ENCODE measurements at places on chromosomes 2 and 18.

GRCh38 chr2:143575340-143575739 is 446.1 kb downstream of the ARHGAP15 start:
- no peak for DNase-seq

DNA sequence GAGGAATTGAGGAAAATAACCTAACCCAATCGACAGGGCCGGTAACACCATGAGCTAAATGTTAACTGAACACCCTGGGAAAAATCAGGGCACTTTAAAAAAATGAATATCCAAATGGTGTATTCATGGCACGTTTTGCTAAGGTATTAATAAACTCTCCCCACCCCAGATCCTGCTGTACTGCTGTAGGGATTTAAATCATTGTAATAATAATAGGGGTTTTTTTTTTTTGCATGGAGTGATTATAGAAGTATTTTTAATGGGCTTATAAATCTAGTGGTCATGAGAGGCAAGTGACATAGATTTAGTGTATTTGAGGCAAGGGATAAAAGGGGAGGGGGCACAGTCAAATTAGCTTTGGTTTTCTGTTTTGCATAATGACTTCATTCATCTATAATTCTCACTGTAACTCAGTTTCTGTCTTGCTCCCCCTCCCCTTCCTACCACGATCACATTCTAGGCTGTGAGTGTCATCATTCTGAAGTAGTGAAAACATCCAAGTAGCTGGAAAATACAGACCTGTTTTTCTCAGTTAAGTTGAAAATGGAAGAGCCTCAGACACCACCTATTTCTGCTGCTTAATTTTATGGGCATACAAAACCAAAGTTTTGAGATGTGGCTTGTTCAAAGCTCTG is 18.2 kb upstream of the MGAT5 start:
- no peak for DNase-seq

DNA sequence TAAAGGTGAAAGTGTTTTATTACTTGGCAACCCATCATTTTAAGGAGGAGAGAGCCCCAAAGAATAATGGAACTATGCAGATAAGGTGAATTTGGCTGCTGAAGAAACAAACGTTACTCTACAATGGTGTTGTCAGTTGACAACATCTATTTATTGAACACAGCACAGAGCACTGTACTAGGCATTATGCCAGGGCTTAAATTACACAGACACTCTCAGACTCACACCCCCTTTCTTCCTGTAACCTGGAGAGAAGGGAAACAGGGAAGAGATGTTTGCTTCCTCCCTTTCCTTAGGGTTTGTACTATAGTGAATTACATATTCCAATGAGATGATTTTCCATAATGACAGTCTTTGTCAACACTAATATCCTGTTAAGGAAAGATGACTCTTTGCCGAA is 94.0 kb upstream of the ATP5MC3 start:
- DNase-seq: no peak

DNA sequence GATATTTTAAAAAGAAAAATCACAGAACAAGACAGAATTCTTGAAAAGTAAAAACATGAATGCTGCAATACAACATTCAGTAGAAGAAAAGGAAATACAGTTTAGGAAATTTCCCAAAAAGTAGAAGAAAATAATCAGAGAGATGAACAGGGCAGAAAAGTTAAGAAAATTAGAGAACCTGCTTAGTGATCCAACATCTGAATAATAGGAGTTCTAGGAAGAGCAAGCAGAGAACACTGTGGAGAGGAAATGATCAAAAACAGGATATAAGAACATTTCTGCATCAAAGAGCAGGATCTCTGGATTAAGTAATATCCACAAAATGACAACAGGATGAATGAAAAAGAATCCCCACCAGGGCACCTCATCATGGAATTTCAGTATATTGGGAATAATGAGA is 8.8 kb upstream of the FHOD3 start:
- DNase-seq: no peak

GRCh38 chr18:44651478-44651877 is 29.2 kb upstream of the SETBP1 start:
- DNase-seq: peak; percentile 16

GRCh38 chr2:193303464-193303863 is 1108.7 kb upstream of the TMEFF2 start:
- DNase-seq: no peak

GRCh38 chr2:38600242-38600891 is 2.4 kb downstream of the HNRNPLL start:
- DNase-seq: no peak

DNA sequence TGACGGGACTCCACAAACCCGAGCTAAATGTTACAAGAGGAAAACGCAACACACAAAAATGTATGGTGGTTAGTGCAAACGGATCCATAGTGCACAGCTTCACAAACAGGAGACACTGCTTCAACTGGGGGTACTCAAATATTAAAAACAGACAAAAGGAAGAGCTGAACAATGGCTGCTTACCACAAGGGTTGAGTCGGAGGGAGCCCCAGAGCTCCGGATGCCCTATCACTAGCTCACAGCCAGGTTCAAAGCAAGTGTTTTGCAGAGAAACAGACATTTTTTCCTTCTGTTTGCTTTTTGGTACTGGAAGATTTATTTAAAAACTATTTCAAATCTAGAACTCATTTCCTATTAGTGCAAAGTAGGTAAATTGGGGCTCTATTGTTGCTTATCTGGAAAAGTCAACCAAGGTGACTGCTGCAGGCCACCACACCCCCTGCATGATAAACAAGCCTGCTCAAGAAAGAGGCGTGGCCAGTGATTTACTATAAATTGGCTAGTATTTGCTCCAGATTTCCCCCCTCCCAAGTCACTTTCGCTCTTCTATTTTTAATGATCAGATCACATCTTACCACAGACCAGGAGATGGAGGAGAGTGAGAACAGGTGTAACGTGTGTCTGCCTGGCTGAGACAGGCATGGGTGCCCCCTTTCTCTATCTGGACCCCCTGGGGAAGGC is 46.5 kb downstream of the ZAP70 start:
- DNase-seq: peak; percentile 29

GRCh38 chr2:105042189-105042588 is 4.3 kb downstream of the MRPS9 start:
- no peak for DNase-seq

- no peak for DNase-seq
Observed at GRCh38 chr2:201754717-201755415, 25.9 kb downstream of the ALS2 start.

DNA sequence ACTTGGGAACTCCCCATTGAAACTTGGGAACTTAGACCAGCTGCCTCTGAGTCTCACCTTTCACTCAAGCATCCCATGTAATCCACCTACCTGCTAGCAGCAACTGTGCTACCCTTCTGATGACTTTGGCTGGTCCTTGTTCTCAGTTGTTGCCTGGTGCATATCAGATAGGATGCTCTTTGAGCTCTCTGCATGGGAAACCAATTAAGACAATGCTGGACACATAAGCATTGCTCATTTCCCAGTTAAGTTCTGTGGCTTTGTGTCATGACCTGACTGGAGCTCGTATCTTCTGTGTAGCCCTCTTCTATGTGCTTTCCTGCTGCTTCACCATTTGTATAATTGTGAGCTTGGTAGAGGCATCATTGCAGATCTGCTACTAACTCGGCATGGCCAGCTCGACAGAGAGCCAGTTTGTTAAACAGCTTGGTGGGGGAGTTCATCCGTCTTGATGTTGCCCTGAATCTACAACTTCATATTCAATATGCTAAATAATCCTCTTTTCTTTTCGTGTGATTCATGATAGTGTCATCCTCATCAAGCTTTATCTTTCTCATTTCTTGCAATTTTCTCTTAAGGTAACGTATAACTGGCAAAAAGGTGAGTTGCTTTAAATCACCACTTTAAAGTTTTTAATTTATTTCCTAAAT is 447.5 kb upstream of the SLC14A2 start:
- no peak for DNase-seq

DNA sequence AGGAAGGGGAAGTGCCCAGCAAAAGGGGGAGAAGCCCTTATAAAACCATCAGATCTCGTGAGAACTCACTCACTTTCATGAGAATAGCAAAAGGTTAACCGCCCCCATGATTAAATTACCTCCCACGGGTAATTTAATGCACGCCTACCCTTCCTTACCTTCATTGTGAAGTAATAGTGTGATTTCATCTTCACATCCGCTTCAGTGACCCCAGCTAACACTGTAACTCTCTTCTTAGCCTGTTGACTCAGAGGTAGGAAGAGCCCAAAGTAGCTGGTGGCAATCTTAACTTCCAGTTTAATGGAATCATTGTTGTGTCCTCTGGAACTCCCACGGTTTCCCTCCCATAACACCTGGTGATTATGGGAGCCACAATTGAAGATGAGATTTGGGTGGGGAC is 120.5 kb downstream of the GULP1 start:
- DNase-seq: no peak

GRCh38 chr2:85983766-85984165 is 95.0 kb upstream of the ST3GAL5 start:
- no peak for DNase-seq

GRCh38 chr2:8522687-8523086 is 159.2 kb upstream of the ID2 start:
- no peak for DNase-seq

GRCh38 chr2:139478165-139478914 is 698.1 kb upstream of the NXPH2 start:
- DNase-seq: no peak

DNA sequence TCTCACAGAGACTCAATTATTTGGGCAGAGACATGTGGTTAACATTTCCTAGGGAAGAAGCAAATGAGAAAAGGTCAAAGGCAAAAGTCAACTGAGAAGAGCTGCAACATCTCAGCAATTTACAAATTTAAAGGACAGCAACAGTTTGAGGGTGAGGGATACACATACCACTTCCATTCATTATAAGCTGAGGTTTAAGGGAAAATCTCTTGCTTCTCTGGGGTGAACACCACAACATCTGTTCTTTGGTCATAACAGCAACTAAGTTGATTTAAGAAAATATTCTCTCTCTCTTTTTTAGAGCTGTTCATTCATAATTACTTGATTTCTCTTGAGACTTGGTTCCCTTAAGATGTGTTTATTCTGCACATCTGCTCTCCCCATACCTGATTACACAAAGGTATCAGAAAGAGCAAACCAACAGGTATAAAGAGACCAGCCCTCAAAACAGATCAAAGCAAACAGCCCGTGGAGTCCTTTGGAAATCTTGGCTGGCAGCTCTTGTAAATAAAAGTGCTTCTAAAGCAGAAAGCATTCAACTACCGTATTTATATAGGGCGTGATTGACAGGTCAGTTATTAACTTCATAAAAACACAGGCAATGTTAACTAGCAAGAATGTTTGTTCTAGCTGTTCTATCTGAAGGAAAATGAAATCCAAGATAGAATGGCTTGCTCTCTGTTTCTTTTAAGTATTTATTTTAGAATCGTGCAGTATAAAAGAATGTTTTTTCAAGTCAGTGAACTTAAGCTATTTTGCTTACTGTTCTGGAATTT is 132.8 kb downstream of the THADA start:
- DNase-seq: no peak

- DNase-seq: no peak
Observed at GRCh38 chr18:54405290-54405689, 47.6 kb downstream of the C18orf54 start.

DNA sequence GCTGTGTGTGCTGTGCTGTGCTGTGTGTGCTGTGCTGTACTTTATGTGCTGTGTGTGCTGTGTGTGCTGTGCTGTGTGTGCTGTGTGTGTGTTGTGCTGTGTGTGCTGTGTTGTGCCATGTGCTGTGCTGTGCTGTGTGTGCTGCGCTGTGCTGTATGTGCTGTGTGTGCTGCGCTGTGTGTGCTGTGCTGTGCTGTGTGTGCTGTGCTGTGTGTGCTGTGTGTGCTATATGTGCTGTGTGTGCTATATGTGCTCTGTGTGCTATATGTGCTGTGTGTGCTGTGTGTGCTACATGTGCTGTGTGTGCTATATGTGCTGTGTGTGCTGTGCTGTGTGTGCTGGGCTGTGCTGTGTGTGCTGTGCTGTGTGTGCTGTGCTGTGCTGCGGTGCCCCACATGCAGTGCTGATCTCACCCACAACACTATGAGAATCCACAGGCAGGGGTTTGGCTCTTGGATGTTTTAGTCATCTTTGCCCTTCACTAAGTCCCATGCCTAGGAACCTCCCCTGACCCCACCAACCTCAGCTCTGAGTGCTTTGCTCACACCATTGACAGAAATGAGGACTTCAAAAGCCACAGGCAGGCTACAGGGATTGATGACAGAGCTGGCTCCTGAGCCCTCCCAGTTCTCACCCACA is 30.5 kb upstream of the MAL start:
- DNase-seq: no peak

GRCh38 chr18:22285361-22286140 is 116.2 kb downstream of the GATA6 start:
- no peak for DNase-seq

- peak; percentile 10 for DNase-seq
Observed at GRCh38 chr2:238974081-238974480, 126.2 kb downstream of the TWIST2 start.

DNA sequence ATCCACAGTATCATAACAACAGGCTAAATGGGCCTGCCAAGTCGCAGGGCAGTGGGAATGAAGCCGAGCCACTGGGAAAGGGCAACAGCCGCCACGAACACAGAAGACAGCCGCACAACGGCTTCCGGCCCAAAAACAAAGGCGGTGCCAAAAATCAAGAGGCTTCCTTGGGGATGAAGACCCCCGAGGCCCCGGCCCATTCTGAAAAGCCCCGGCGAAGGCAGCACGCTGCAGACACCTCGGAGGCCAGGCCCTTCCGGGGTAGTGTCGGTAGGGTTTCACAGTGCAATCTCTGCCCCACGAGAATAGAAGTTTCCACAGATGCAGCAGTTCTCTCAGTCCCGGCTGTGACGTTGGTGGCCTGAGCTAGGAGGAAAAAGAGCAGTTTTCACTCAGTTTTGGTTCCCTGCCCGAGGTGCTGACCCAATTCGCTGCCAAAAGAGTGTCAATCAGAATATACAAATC is 32.2 kb downstream of the KCTD18 start:
- peak; percentile 50 for DNase-seq

DNA sequence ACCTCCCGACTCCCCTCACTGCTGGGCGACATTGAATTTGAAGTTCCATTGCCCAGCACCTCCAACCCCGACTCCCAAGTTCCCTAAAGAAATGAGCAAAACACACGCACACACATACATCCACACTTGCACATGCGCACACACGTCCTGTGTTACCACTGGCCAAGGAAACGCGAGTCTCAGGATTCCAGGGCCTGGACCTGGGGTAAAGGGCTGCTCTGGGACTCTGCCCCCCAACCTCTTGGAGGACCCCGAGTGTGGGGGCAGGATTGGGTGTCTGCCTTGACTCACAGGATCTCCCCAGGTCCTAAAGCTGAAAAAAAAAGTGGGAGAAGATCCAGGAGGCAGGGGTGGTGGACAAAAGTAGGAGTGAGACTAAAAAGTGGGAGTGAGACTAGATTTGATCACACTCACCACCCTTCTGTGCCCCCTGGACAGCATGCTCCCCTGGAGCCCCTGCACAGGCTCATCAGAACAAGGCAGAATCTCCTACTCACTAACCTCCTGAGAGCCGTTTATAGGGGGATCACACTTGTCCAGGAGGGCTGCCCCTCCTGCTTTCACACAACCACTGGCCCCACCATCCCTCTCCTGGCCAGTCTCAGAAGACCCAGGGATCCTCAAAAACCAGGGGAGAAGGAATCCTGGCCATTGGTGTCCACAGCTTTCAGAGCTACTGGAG is 202.2 kb downstream of the TNS1 start:
- DNase-seq: no peak
